Omental fat pad (tissue), 4 donors: ENCODE measurements at places on chromosomes 3 and 15.

- DNase-seq = no peak
Observed at GRCh38 chr15:42264795-42265194, 8.2 kb upstream of the GANC start.

GRCh38 chr15:63335543-63336240 lies 46.0 kb downstream of the CA12 start:
- no peak for DNase-seq

DNA sequence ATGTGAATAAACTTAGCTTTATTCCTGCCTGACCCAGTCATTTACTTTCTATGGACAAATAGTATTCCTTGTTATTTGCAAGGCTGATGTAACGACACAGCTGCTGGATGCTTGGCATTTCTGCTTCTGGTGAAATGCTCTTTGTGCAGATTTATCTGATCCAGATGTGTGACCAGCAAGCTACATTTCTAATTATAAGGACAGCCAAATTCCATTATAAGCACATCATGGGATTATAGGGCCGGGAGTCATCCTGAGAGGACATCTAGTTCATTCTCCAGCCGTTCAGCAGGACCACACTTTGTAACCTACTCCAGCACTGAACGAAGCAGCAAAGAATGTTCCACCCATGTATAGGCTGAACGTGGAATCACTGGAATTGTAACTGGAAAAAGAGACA lies 42.9 kb downstream of the FNDC3B start:
- DNase-seq = no peak

GRCh38 chr3:25582242-25582641 lies 82.5 kb downstream of the TOP2B start:
- DNase-seq = no peak

DNA sequence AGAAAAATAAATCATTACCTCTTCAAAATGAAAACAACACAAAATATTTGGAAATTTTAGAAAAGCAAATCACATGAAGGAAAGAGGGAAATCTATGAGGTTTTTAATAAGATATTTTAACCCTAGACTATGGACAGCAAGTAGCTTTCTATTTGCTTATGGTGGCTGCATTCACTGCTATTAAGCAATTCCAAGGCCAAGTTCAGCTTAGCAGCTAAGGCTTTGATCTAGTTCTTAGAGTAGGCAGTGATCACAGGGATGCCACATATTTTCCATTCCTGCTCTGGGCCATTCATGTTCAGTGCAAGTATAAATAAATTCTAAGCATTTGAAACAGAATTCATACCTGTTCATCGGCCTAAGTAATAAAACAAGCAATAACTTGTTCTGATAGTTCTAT lies 235.3 kb downstream of the CDIN1 start:
- DNase-seq = no peak
